ENCODE measurements at places on chromosomes 4 and X.

DNA sequence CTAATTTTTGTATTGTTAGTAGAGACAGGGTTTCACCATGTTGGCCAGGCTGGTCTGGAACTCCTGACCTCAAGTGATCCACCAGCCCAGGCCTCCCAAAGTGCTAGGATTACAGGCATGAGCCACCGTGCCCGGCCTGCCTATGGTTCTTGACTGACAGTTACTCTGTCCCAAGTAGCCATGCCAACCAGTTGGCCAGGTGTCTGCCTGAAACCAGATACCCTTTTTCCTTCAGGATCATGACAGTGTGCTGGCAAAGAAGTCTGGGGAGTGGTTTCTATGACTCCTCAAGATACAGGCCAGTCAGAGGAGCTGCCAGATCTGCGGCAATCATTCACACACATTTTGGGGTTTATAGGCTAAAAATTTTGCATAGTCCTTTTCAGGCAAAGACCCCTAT is 1.7 kb upstream of the LAS1L start:
- DNase-seq = no peak

DNA sequence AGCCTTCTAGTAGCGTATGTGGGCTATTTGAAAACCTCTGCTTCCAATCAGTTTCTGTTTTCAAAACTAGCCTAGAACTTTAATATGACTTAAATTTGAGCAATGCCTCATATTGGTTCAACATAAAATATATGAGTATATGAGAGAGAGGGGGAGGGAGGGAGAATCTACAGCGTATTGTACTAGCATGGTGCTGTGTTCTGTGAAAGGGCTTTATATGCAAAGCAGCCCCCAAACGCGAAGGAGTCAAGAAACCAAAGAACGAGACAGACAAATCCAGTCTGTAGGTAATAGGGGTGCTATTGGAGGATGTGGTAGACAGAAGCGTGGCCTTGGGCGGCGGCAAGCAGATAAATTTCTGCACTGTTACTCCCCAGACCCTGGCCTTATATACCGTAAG is 784 bp upstream of the ANXA5 start:
- DNase-seq = peak; percentile 10

DNA sequence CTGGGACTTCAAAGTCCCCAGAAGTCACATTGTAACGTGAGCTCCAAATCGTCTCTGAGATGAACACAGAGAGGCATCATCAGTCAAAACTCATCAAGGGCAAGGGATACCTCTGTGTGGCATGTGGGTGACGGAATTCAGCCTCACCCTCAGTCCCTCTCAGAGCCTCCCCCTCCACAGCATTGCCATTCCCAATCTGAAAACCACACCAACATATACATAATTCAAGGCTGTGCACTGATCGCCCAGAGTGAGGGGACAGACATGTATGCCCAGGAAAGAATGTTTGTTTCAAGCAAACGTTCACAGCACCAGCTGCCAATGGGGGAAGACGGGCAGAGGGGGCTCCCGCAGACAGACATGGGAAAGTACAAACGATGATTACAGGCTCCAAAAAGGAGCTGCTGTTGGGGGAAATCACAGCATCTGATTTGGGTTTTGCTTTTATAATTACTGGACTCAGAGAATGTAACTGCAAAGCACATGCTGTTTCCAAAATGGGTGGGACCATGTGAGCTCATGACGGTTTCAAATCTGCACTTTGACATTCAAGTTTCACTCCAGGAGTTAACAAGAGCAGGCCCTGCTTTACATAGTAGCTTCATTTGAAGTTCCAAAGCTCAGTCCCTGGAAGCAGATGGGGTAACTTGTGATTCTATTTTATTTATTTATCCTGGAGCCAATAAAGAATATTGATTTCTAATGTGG is 88.3 kb downstream of the CLCN4 start:
- no peak for DNase-seq

DNA sequence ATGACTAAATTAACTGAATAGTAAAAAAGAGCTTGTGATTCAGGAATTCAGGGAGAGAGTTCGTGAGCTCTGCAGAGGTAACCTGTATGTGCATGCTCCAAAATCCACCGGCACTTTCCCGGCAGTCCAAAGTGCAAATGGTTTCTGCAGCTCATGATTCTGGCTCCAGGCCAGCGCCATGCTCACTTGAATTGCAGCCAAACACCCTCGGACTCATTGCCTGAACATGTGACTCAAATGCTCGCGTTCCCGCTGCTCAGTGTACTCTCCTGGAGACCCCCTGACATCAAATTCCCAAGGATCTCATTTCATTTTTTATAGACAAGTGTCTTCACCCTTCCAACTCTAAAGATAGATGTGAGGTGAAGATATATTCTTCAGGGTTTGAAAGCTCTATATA is 44.1 kb upstream of the SH3RF1 start:
- DNase-seq = no peak

GRCh38 chr4:10773010-10773409 is 88.4 kb upstream of the CLNK start:
- no peak for DNase-seq

DNA sequence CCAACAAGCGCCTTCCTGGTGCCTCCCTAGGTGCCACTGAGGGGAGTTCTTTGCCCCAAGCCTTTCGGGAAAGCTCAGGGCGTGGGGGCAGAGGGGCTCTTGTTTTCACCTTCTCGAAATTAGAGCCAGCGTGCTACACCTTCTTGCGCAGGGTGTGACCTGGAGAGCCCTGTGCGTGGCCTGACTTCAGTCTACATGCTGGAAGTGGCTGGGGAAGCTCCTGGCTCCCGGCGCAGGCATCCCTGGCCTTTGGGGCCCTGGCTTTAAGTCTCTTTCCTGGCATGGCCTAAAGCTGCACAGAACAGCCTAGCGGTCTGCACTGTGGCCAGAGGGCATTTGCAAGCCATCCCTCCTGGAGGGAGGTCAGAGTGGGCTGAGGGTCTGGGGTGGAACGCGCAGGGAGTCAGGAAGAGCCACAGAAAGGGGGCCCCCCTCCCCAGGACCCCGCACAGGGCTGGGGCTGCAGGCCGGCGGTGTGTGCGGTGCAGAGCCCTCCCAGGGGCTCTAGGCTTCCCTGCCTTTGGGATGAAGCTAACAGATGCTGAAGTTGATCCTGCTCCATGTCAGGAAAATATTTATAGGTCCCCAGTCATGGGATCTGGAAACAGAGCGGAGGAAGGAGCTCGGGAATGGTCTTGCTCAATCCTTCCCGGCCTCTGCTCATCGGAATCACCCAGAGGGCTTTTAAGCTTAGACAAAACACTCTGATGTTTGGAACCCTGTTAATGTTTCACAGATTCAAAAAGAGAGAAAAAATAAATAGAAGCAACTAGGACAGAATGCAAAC is 781 bp upstream of the SPON2 start:
- DNase-seq = no peak

GRCh38 chr4:102599886-102600285 is 98.7 kb downstream of the NFKB1 start:
- no peak for DNase-seq

DNA sequence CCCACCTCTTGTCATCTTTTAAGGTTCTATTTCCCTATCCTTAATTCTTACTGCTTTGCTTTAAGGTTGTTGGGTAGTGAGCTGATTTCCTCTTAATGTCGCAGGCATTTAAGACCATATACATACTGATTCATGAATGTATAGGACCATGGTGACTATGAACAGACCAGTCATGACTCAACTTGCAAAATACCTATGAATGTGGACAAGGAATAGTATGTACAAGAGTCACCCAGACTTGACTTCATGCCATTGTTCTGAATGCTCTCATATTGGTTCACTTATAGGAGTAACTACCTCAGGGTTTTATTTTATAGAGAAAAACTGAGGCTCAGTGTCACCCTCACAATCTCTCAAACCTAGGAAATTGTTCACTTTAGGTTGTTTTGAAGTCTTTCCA is 44.3 kb downstream of the CCNG2 start:
- no peak for DNase-seq

GRCh38 chrX:110450050-110450449 is 91.4 kb downstream of the RTL9 start:
- peak; percentile 30 for DNase-seq

DNA sequence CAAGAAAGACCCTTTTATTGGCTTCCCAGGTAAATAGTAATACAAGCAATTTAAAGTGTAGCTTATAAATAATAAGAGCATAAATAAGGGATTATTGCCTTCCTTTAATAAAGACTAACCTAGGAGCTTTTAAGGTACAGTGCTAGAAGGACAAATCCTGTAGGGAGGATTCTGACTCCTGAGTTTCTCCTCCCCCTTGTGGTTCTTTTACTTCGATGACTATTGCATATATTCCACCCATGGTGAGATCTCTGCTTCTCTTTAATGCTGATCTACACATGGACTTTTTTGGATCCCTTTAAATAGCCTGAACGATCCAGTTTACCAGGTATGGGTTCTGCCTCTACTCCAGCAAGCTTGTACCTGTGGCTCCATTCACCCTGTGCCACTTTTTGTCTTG is 2.5 kb downstream of the GALNT7 start:
- no peak for DNase-seq

DNA sequence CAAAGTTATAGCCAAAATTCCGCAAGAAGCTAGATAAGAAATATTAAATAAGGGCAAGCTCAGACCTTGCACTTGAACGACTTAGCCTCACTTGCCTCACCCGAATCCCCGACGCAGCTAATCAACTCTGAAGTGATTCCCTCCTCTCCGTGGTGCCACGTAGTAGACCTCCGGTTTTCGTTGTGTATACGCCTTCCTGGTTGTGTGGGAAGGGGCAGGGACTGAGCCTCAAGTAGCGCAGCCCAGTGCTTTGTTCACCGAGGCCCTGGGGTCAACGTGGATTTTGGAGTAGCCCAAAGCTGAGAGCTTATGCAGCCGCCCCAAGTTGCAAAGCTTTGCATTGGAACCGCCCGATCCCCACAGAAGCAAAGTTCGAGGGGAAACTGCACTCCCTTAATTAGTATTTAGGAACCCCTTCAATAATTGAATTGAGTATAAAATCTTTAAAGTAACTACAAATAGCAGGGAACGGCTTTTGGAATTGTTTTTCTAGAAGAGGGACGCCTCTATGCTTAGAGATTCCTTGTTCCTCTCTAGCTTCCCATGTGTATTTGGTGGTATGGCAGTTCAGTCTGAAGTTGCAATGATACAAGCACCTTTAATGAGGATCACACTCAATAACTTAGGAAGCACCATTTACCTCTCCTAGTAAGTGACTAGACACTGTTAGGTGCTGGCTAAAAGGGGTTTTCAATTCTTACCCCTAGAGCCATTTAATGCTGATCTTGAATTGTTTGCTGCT is 55.7 kb downstream of the LINC00632 start:
- no peak for DNase-seq

DNA sequence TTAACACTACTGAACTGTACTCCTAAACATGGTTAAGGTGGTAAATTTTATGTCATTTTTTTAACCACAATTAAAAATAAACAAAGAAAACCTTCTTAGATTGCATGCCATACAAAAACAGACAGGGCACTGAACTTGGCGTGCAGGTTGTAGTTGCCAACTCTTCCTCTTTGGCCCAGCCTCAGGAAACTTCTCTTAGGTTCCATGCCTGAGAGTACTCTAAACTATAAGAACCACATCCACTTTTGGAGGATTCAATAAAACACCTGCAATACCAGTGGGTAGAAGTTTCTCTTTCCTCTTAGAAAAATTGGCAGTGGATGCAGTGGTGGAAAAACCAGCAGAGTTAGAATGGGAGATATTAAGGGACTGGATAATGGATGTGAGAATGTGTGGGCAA is 103.4 kb downstream of the LUZP4 start:
- no peak for DNase-seq

- no peak for DNase-seq
These were observed 250.7 kb downstream of the CBR4 start for GRCh38 chr4:168759321-168759720.

DNA sequence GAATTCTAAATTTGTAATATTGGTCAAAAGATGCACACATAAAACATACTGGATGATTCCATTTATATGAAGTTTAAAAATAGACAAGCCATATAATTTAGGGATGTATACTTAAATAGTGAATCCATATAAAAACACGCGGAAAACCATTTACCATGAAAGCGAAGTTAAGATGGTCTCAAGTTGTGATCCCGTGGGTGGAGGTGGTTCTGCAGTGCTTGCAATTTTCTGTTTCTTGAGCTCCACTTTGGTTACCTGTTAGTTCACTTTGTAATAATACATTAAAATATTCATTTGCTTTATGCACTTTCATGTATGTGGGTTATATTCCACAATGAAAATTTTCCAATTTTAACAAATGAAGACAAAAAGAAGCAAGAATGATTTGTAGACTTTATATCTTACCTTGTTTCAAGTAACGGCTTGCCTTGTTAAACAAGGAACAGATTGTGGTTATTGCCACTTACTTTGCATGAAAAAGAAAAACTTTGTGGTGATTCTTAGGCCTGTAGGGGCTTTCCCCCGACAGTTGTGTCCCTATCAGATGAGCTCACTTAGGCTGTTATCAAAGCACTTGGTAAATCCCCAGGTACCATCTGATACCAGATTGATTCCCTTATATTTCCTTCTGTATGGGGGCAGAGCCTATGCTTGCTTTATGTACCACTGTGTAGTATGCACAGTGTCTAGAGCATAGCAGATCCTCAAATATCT is 12.2 kb downstream of the UCP1 start:
- DNase-seq = peak; percentile 30

- DNase-seq = no peak
These were observed 18.5 kb downstream of the ADRA2C start for GRCh38 chr4:3784454-3785291.

DNA sequence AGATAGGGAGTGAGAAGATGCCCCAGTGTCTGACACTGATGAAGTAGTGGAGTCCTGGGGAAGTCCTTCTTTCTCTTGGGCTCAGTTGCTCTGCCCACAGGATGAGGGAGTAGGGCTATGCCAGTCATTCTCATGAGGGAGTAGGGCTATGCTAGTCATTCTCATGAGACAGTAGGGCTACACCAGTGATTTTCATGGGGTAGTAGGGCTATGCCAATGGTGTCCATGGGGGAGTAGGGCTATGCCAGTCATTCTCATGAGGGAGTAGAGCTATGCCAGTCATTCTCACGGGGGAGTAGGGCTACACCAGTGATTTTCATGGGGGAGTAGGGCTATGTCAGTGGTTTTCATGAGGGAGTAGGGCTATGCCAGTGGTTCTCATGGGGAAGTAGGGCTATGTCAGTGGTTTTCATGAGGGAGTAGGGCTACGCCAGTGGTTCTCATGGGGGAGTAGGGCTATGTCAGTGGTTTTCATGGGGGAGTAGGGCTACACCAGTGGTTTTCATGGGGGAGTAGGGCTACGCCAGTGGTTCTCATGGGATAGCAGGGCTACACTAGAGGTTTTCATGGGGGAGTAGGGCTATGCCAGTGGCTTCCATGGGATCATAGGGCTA is 43.3 kb upstream of the SOD3 start:
- DNase-seq = no peak

GRCh38 chr4:76373919-76374552 is 46.9 kb downstream of the CCDC158 start:
- DNase-seq = no peak
